ENCODE measurements at places on chromosomes 7 and 10.

DNA sequence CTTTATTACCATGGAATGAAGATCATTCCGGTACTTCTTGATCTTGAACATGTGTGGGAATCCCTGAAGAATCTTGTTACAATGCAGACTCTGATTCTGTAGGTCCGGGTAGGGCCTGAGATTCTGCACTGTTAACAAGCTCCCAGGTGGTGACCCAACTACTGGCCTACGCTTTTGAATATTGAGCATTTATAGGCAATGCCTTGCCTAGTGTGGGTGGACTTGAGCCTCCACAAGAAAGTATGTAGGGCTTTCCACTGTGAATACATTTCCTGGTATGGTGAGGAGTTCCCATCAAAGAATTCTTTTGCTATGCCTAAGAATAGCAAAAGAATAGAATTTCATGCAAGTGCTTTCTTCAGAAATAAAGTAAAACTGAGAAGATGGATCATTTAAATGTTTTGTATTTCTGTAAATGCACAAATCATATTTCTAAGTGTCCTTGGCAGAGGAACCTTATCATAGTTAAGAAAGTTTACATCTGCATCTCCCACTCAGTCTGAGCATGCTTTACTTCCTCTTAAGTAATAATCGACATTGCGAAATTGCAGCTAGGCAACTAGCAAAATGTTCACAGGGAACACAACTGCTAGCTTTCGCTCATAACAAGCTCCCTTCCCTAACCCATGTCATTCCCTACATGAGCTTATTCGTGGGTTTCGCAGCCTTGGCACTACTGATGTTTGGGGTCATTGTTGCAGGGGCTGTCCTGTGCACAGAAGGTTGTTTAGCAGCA lies 71.4 kb downstream of the AHR start:
- no peak overlapping the region for H3K4me3 ChIP-seq
- DNase-seq = no peak
- peaks cover 2% of the 10 kb centered on the region for H3K27me3 ChIP-seq
- H3K36me3 ChIP-seq = peaks cover 2% of the 10 kb centered on the region
- H3K4me1 ChIP-seq = peaks cover 7% of the 10 kb centered on the region

DNA sequence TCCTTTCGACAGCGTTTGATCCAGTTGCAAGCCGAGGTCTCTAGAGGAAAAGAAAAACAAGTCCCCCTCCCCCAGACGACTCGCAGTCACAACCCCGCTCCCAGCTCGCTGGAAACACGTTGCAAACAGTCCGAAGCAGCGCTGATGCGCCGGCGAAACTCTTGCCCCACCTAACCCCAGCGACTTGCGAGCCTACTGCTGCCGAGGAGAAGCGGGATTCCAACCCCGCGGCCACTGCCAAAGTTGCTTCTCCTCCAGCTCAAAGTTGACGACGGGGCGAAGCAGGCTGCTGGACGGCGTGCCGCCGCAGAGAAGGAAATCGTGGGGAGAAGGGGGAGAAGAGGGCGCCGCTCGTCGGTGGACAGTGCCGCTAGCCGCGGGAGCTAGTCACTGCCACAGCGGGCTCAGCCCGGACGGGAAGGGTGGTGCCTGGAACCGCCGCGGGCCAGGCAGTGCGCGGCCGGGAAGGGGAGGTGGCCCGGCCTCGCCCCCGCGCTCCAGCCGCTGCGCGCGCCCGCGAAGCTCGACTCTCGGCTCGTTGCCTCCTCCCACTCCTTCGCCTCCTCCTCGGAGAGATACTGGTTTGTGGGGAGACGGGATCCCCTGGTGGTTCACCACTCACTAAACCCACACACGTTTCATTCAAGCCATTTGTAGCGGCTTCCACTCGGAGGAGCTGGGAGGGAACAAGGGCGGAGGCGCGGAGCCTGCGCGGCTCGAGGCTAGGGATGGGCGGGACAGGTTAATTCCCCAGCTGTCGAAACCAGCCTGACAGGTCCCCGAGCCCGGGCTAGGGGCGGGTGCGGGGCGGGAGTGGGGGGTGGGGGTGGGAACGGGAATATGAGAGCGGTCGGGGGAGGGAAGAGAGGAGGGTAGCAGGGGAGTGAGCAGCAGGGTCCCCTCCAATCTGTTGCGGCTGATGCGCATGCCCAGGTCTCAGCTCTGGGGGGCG lies at the start of gene GPR37:
Gene GPR37 (minus strand): TSS at position 392 of the 952 bp plus-strand sequence. CDS start 816 bp downstream, outside the sequence.
- peaks cover 63% of the 10 kb centered on the region for H3K27me3 ChIP-seq
- no peaks in the 10 kb centered on the region for H3K36me3 ChIP-seq
- no peak within 1 kb of the TSS for H3K27ac ChIP-seq

DNA sequence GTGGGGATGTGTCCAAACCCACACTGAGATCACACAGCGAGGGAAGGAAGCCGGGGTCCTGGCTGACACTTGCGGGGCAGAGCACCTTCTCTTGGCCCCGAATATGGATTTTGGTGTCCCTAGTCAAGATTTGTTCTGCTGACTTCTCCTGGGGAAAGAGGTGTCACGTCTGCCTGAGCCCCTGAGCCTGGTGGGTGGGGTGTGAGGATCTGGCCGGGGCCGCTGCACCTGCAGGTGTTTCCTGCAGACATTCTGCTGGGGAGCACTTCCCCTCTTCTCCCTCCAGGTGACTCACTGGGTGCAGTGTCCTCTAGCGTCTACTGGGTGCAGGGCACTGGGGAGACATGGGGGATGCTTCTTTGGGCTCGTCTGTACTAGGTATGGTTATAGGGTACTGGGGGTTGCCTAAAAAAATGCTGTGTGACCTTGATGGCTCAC lies 99.2 kb downstream of the GRK5 start:
- peaks cover 67% of the 10 kb centered on the region for H3K4me1 ChIP-seq
- peaks cover 4% of the 10 kb centered on the region for H3K36me3 ChIP-seq
- peaks cover 15% of the 10 kb centered on the region for H3K27me3 ChIP-seq
- H3K27ac ChIP-seq = peak overlapping the region; percentile 98
- DNase-seq = peak; percentile 73

GRCh38 chr10:10605551-10606081 lies 412.1 kb upstream of the CELF2 start:
- H3K4me1 ChIP-seq = no peaks in the 10 kb centered on the region
- no peaks in the 10 kb centered on the region for H3K36me3 ChIP-seq
- no peak overlapping the region for H3K4me3 ChIP-seq

- no peak overlapping the region for H3K4me3 ChIP-seq
- no peak overlapping the region for H3K27ac ChIP-seq
- no peaks in the 10 kb centered on the region for H3K36me3 ChIP-seq
These were observed 28.4 kb downstream of the TBC1D12 start for GRCh38 chr10:94430701-94431100.

DNA sequence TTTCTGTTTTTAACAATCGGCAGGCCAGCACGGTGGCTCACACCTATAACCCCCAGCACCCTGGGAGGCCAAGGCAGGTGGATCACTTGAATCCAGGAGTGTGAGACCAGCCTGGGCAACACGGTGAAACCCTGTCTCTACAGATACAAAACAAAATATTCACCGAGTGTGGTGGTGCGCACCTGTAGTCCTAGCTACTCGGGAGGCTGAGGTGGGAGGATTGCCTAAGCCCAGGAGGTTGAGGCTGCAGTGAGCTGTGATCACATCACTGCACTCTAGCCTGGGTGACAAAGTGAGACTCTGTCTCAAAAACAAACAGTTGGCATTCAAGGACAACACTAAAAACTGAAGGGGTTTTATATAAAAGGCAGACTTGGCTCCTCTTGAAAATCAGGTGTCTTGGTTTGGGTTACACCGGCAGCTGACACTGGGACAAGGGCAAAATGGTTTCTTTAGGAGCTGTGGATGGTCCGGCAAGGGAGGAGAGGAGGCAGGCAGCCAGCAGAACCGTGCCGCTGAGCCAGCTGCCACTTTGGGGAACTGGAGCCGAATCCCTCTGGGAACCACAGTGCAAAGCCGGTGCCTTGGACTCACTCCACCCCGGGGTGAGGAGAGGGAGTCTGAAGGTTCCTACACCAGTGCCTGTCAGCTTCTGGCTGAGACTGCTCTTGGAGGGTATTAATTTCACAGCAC lies 52.6 kb downstream of the CHST3 start:
- no peak for DNase-seq
- H3K4me1 ChIP-seq = peaks cover 5% of the 10 kb centered on the region
- H3K27me3 ChIP-seq = peaks cover 6% of the 10 kb centered on the region
- no peak overlapping the region for H3K27ac ChIP-seq
- no peak overlapping the region for H3K4me3 ChIP-seq

GRCh38 chr7:152000191-152000590 lies 25.3 kb upstream of the GALNT11 start:
- H3K4me1 ChIP-seq = peaks cover 2% of the 10 kb centered on the region
- DNase-seq = no peak
- H3K27ac ChIP-seq = no peak overlapping the region
- H3K27me3 ChIP-seq = peaks cover 20% of the 10 kb centered on the region

- H3K27me3 ChIP-seq = peaks cover 7% of the 10 kb centered on the region
- no peak for DNase-seq
- no peak overlapping the region for H3K27ac ChIP-seq
- H3K4me3 ChIP-seq = no peak overlapping the region
These were observed 31.9 kb downstream of the CPED1 start for GRCh38 chr7:121020249-121020988.

DNA sequence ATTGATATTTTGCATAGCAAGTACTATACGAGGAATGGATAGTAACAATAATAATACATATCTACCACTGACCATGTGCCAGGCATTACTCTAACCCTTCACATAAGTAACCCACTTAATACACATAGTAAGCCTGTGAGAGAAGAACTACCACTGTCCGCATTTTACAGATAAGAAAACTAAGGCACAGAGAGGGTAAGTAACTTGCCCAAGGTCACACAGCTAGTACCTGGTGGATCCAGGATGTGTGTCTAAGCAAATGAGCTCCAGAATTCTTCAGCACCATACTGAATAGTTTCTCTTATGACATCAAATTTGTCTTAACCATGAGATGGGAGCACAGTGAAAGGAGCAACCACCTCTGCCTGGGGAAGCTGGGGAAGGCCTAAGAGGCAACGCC lies 10.2 kb downstream of the CRTAC1 start:
- no peak for DNase-seq
- no peak overlapping the region for H3K4me3 ChIP-seq
- H3K36me3 ChIP-seq = no peaks in the 10 kb centered on the region
- no peak overlapping the region for H3K27ac ChIP-seq

DNA sequence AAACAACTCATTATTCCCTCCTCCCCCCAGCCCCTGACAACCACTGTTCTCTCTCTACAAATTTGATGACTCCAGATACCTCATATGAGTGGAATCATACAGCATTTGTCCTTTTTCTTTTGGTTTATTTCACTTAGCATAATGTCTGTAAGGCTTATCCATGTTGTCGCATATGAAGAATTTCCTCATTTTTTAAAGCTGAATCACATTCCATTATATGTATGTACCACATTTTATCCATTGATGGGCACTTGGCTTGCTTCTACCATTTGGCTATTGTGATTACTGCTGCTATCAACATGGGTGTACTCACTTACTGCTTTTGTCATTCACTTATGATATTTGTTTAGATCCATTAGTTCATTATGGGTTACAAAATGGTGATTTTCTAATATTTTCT lies 112.8 kb downstream of the BUB3 start:
- H3K27me3 ChIP-seq = no peaks in the 10 kb centered on the region
- H3K4me1 ChIP-seq = no peaks in the 10 kb centered on the region
- no peak overlapping the region for H3K27ac ChIP-seq
- peaks cover 1% of the 10 kb centered on the region for H3K36me3 ChIP-seq
- no peak overlapping the region for H3K4me3 ChIP-seq
- DNase-seq = no peak

DNA sequence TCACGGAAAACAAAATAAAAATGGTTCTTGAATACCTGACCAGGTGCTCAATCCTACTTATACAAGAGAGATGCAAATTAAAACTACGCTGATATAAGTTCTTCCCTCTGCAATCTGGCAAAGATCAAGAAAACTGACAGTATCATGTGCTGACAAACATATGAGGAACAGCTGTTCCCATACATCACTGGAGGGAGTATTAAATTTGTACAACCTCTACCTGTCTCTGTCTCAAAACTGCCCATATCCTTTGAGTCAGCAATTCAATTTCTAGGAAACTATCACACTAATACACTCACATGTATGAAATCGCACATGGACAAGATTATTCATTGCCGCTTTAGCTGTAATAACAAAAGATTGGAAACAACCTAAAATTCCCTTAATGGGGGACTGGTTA lies 11.0 kb upstream of the IL6 start:
- peaks cover 7% of the 10 kb centered on the region for H3K4me1 ChIP-seq
- no peak overlapping the region for H3K4me3 ChIP-seq
- H3K27me3 ChIP-seq = peaks cover 48% of the 10 kb centered on the region
- H3K36me3 ChIP-seq = peaks cover 3% of the 10 kb centered on the region

GRCh38 chr10:123573236-123574108 lies 92.7 kb upstream of the GPR26 start:
- no peak overlapping the region for H3K27ac ChIP-seq
- peak; percentile 52 for DNase-seq
- H3K4me3 ChIP-seq = no peak overlapping the region
- H3K27me3 ChIP-seq = peaks cover 10% of the 10 kb centered on the region

GRCh38 chr7:2484868-2485267 lies 8.7 kb upstream of the GRIFIN start:
- peaks cover 5% of the 10 kb centered on the region for H3K4me1 ChIP-seq
- H3K27me3 ChIP-seq = peaks cover 25% of the 10 kb centered on the region
- no peak for DNase-seq
- H3K36me3 ChIP-seq = no peaks in the 10 kb centered on the region
- no peak overlapping the region for H3K27ac ChIP-seq

DNA sequence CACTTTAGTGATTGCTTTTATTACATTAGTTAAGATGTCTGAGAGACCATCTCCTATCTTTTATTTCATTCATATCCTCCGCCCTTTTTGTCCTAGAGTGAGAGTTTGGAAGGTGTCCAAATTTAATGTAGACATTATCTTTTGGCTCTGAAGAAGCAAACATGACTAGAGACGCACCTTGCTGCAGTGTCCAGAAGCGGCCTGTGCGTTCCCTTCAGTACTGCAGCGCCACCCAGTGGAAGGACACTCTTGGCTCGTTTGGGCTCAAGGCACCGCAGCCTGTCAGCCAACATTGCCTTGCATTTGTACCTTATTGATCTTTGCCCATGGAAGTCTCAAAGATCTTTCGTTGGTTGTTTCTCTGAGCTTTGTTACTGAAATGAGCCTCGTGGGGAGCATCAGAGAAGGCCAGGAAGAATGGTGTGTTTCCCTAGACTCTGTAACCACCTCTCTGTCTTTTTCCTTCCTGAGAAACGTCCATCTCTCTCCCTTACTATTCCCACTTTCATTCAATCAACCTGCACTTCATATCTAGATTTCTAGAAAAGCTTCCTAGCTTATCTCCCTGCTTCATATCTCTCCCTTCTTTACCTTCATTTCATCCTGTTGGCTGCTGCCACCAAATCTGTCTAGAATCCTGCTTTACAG lies 10.4 kb upstream of the CLCN1 start:
- peak overlapping the region; percentile 19 for H3K27ac ChIP-seq
- H3K4me1 ChIP-seq = peaks cover 38% of the 10 kb centered on the region
- H3K27me3 ChIP-seq = no peaks in the 10 kb centered on the region
- DNase-seq = peak; percentile 69
- H3K36me3 ChIP-seq = peaks cover 80% of the 10 kb centered on the region
- H3K4me3 ChIP-seq = no peak overlapping the region

GRCh38 chr7:80729591-80730320 lies 91.3 kb downstream of the CD36 start:
- no peak overlapping the region for H3K4me3 ChIP-seq
- H3K27me3 ChIP-seq = peaks cover 2% of the 10 kb centered on the region
- no peaks in the 10 kb centered on the region for H3K36me3 ChIP-seq
- no peak overlapping the region for H3K27ac ChIP-seq

- no peak overlapping the region for H3K4me3 ChIP-seq
- no peaks in the 10 kb centered on the region for H3K27me3 ChIP-seq
- no peaks in the 10 kb centered on the region for H3K36me3 ChIP-seq
- H3K27ac ChIP-seq = no peak overlapping the region
- DNase-seq = no peak
These were observed 1033.4 kb downstream of the SORCS3 start for GRCh38 chr10:105674448-105674847.

GRCh38 chr10:43981232-43981631 lies 332.6 kb upstream of the ZNF32 start:
- H3K27me3 ChIP-seq = peaks cover 2% of the 10 kb centered on the region
- H3K27ac ChIP-seq = no peak overlapping the region
- H3K4me1 ChIP-seq = peaks cover 12% of the 10 kb centered on the region
- H3K4me3 ChIP-seq = no peak overlapping the region
- no peak for DNase-seq

All from activated naive CD8-positive, alpha-beta T cell treated with anti-CD3 and anti-CD28 coated beads, Interleukin-2, amount 10 ng/mL, durations not matched to agents 7 days and 5 days (primary cell).